ENCODE measurements at places on chromosomes 3 and 15. TPM values are rescaled to one million over a fixed set of nuclear protein-coding genes. Genes with fewer than 3 reads are reported as not detected.

The C3orf85 gene
- not detected for total RNA-seq

The RSRC1 gene
- total RNA-seq = 23.5 TPM

The MNS1 gene
- total RNA-seq = 2.5 TPM

The EFL1 gene
- 28.6 TPM for total RNA-seq
